ENCODE measurements at places on chromosomes 7 and 10. TPM values are rescaled to one million over a fixed set of nuclear protein-coding genes. Genes with fewer than 3 reads are reported as not detected.

The NODAL gene
- total RNA-seq, result not detected

The FXYD4 gene
- 0.50 TPM for total RNA-seq

The GNAI1 gene
- total RNA-seq, result 26.4 TPM

The CYP3A4 gene
- not detected for total RNA-seq

The SORCS3 gene
- total RNA-seq, result not detected

The SLC26A5 gene
- total RNA-seq, result not detected

The INA gene
- total RNA-seq, result not detected

Measured in NCI-H460 (cell line).